ENCODE measurements at places on chromosomes 11 and 22. TPM values are rescaled to one million over a fixed set of nuclear protein-coding genes. Genes with fewer than 3 reads are reported as not detected.

- no peak overlapping the region for H3K4me3 ChIP-seq
- H3K27ac ChIP-seq = no peak overlapping the region
Measured at GRCh38 chr22:49352361-49353169, 475.1 kb downstream of the BRD1 start.

GRCh38 chr11:67347964-67348749 lies 5.2 kb downstream of the POLD4 start:
- no peak overlapping the region for H3K27ac ChIP-seq
- H3K4me3 ChIP-seq = no peak overlapping the region
- no peak for DNase-seq
- no peaks in the 10 kb centered on the region for H3K27me3 ChIP-seq
- peaks cover 5% of the 10 kb centered on the region for H3K36me3 ChIP-seq

DNA sequence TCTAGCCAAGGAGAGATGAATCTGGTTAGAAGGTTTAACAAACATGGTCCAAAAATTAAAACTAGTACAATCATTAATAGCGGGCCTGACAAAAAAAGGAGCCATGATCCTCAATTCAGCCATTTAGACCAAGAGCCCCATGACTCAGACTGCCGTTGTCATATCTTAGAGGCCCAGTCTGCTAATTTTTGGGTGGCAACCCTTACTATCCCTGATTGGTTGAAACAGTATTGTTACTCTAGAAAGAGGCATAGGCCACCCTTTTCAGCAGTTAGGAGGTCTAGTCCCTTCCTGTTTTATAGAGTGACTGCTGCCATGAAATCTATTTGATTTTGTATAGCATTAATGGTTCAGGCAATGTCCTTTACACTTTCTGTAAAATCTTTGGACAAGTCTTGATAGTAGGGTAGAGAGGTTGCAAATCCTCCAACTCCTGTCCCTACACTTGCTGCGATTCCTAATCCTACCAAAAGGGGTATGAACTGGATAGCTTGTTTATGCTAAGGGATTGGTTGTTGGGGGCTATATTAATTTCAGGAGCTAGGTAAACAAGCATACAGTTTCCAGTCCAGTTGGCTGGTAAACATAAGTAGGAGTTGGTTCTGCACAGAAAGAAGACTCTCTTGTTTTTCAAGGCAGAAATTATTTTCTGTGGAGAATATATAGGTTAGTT lies 1056.3 kb upstream of the CNTN5 start:
- no peaks in the 10 kb centered on the region for H3K27me3 ChIP-seq
- DNase-seq = no peak

DNA sequence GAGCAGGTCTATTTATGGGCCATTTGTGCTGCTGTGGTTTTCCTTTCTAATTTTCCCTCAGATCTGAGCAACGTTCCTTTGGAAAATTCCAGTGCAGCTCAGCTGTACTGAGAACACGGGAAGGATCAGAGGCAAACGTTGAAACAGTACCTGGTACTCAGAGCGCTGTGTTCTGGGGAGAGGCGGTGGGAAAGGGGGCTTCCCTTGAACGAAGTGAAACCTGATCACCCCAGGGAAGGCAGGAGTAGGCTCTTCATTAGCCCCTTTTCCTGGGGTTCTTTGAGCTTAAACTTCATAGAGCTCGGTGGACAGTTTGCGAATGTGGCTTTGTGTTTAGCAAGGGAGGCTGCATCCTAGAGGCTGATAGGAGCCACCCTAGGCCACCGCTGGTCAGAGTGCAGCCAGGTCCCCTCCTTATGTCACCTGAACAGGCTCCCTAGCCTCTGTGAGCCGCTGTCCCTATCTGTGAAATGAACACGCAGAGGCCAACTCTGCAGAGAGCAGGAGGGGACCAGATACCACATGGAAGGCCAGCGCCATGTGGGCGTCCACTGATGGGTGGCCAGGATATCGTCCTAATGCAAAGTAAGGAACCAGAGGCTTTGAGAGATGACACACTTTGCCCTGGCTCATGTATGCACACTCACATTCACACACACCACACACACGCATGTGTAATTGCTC lies 1464.8 kb downstream of the BRD1 start:
- H3K4me3 ChIP-seq = no peak overlapping the region
- DNase-seq = no peak
- no peaks in the 10 kb centered on the region for H3K4me1 ChIP-seq
- peaks cover 10% of the 10 kb centered on the region for H3K27me3 ChIP-seq
- H3K36me3 ChIP-seq = no peaks in the 10 kb centered on the region
- H3K27ac ChIP-seq = no peak overlapping the region

DNA sequence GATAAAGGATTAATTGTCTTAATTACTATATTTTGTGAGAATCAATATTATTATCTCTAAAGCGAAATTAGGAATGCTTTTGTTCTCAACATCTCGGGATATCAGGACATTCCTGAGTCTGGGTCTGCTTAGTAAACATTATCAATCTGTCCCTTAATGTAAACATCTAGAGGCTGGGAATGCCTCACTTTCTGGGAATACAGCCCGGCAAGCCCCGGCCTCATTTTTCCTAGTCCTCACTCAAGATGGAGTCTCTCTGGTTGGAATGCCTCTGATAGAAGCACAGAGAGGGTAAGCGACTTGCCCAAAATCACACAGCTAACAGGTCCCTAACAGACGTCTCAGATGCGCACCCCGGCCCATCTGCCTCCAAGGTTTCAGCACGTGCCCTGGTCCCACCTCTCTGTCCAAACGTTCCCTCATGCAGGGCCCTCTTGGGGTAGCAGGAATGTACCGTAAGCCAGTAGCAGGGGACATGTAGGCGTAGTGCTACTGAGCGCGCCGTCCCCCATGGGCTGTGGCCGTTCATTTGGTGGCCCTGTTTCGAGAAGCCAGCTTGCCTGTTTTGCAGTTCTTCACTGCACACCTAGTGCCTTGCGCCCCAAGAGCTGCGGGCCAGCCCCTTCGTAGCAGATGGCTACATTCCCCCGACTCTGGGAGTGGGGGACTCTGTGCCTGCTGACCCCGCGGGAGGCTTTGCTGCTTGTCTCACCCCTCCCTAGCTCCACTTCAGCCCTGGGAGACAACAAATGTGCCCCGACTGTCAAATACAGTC lies 62.2 kb upstream of the FADD start:
- DNase-seq = no peak
- peak overlapping the region; percentile 26 for H3K27ac ChIP-seq
- H3K4me3 ChIP-seq = no peak overlapping the region
- H3K27me3 ChIP-seq = peaks cover 29% of the 10 kb centered on the region
- H3K36me3 ChIP-seq = peaks cover 18% of the 10 kb centered on the region

DNA sequence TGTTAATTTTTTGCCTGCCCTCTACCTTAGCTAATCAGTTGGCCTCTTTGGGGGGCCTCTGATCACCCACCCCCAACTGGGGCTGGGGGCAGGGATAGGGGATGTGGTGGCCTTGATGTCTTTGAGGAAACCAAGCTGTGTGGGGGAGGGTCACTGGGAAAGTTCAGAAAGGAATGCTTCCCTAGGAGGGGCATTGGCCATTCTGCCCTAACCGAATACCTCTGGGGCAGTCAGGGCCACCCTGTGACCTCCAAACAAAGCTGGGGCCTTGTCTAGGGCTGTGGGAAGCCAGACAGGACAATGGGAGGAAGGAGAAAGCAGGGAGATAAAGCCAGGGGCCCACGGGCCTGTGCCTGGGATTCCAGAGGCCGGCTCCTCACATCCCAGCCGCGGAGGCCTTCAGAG lies 97.5 kb downstream of the TSPAN18 start:
- H3K27ac ChIP-seq = peak overlapping the region; percentile 58
- H3K36me3 ChIP-seq = no peaks in the 10 kb centered on the region
- DNase-seq = no peak
- H3K4me3 ChIP-seq = no peak overlapping the region

DNA sequence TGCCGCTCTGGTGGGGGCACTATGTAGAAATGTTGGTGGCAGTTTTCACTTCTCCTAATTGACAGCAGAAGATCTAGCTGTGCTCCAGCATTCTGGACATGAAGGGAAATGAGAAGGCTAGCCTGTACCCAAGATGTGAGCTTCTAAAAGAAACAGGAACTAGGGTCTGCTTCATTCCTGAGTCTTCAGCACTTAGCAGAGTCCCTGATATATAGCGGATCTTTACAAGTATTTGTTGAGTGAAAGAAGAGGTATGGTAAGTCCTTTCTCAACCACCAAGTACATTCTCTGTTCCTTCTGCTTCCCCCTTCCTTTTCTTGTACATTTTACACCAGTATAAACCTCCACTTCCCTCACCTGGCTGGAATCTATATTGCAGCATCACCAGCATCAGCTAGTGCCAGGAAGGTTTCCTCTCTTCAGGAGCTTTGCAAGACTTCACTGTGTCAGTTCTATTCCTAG lies 408.3 kb upstream of the CADM1 start:
- no peaks in the 10 kb centered on the region for H3K4me1 ChIP-seq
- no peak overlapping the region for H3K27ac ChIP-seq
- no peak for DNase-seq
- no peak overlapping the region for H3K4me3 ChIP-seq
- no peaks in the 10 kb centered on the region for H3K27me3 ChIP-seq
- H3K36me3 ChIP-seq = no peaks in the 10 kb centered on the region

DNA sequence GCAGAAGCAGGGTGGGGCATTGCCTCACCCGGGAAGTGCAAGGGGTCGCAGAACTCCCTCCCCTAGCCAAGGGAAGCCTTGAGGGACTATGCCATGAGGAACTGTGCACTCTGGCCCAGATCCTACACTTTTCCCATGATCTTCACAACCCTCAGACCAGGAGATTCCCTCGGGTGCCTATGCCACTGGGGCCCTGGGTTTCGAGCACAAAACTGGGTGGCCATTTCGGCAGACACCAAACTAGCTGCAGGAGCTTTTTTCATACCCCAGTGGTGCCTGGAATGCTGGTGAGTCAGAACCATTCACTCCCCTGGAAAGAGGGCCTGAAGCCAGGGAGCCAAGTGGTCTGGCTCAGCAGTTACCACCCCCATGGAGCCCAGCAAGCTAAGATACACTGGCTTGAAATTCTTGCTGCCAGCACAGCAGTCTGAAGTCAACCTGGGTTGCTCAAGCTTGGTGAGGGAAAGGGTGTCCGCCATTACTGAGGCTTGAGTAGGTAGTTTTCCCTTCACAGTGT lies 573.7 kb upstream of the ANO3 start:
- H3K4me3 ChIP-seq = no peak overlapping the region
- H3K27ac ChIP-seq = no peak overlapping the region
- H3K4me1 ChIP-seq = no peaks in the 10 kb centered on the region
- no peak for DNase-seq
- H3K36me3 ChIP-seq = no peaks in the 10 kb centered on the region
- no peaks in the 10 kb centered on the region for H3K27me3 ChIP-seq

GRCh38 chr11:67267188-67268080 lies 1.2 kb downstream of the GRK2 start:
- peak overlapping the region; percentile 91 for H3K27ac ChIP-seq
- no peaks in the 10 kb centered on the region for H3K27me3 ChIP-seq
- peaks cover 68% of the 10 kb centered on the region for H3K4me1 ChIP-seq
- no peak for DNase-seq

GRCh38 chr11:62896049-62896448 lies 15.4 kb downstream of the SLC3A2 start:
- peaks cover 19% of the 10 kb centered on the region for H3K4me1 ChIP-seq

- no peak overlapping the region for H3K27ac ChIP-seq
- H3K36me3 ChIP-seq = no peaks in the 10 kb centered on the region
- no peaks in the 10 kb centered on the region for H3K27me3 ChIP-seq
- DNase-seq = no peak
Measured at GRCh38 chr11:103395612-103396011, 286.4 kb downstream of the DYNC2H1 start.

GRCh38 chr11:103624708-103625623 lies 411.5 kb upstream of the DDI1 start:
- no peak overlapping the region for H3K4me3 ChIP-seq
- H3K27me3 ChIP-seq = no peaks in the 10 kb centered on the region
- no peaks in the 10 kb centered on the region for H3K36me3 ChIP-seq
- no peak overlapping the region for H3K27ac ChIP-seq

- H3K36me3 ChIP-seq = peaks cover 8% of the 10 kb centered on the region
- no peaks in the 10 kb centered on the region for H3K27me3 ChIP-seq
- no peak for DNase-seq
- no peak overlapping the region for H3K4me3 ChIP-seq
Measured at GRCh38 chr11:8652140-8652539, 30.3 kb downstream of the TRIM66 start.

DNA sequence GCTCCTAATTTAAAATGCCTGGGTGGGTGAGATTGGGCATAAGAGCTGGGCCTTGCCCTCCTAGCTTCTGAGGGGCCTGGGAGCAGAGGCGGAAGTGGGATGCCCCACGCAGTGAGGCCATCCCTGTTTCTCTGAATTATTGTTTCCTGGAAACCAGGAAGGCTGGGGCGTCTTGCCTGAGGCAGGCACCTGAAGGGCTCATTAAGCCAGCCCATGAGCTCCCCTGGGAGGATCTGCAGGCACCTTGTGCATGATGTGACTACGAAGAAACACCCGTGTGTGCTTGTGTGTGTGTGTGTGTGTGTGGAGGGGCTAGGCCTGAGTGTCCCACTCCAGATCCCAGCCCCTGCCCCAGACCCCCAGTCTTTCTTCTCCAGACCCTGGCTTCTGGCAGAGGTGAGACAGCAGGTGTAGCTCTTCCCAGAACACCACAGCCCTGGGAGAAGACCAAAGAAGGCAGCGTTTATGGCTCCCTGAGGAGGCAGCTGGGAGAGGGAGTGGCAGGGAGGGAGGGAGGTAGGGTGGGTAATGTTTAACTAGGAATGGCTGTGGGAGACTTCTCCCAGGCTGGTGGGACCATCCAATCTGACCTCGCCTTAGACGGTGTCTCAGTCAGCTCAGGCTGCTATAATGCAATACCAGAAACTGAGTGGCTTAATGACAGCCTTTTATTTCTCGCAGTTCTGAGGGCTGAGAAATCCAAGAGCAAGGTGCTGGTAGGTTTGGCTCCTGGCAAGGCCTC lies 2.1 kb upstream of the BATF2 start:
- no peaks in the 10 kb centered on the region for H3K36me3 ChIP-seq
- no peak overlapping the region for H3K27ac ChIP-seq
- no peak overlapping the region for H3K4me3 ChIP-seq

DNA sequence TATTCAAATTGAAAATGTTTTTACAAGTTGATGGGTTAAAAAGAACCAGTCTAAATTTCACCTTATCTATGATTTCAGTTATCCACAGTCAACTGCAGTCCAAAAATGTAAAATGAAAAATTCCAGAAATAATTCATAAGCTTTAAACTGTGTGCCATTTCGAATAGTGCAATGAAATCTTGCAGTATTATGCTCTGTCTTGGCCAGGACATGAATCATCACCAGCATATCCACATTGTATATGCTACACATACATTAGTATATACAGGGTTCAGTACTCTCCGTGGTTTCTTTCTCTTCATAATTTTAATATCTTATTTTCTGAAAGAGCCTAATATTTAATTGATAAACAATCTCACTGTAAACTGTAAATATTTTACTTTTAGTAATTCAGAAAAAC lies 45.9 kb downstream of the ARHGAP32 start:
- no peaks in the 10 kb centered on the region for H3K4me1 ChIP-seq
- no peak overlapping the region for H3K4me3 ChIP-seq
- no peaks in the 10 kb centered on the region for H3K27me3 ChIP-seq
- no peak overlapping the region for H3K27ac ChIP-seq

Gene HORMAD2
- not detected for total RNA-seq

Gene SLC1A2
- 9.9 TPM for total RNA-seq

Gene TRIM6
- total RNA-seq = 0.70 TPM

Gene OR10A2
- total RNA-seq = not detected

Gene OR8A1
- not detected for total RNA-seq

Gene PARVB
- 53.9 TPM for total RNA-seq

Gene SLCO2B1
- 13.6 TPM for total RNA-seq

Gene CCDC116
- total RNA-seq = not detected

Gene POU2AF2
- total RNA-seq = not detected

Gene XPNPEP3
- total RNA-seq = 27.5 TPM

Gene DHCR7
- total RNA-seq = 25.8 TPM

Gene RFPL1
- total RNA-seq = not detected
